ENCODE measurements at places on chromosomes 12 and 14.
A peak's percentile ranks its signal among the peaks of the same experiment; 100 is the strongest.

DNA sequence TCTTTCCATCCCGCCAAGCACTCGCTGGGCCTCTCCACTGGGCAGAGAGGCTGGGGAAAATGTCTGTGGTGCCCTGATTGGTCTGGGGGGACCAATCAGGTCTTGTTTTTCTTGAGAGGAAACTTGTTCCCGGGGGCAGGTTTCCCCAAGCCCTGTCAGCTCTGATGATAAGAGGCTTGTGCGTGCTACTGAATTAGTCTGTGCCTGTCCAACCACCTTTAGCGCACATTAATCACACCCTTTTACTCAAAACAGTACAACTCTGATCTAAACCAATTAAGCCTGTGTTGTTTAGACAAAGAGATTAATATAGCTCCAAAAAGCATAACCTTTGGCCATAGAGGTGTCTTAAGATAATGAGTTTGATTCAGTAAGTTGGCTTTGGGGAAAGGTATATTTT lies 580.4 kb downstream of the VRK1 start:
- no peak for DNase-seq

DNA sequence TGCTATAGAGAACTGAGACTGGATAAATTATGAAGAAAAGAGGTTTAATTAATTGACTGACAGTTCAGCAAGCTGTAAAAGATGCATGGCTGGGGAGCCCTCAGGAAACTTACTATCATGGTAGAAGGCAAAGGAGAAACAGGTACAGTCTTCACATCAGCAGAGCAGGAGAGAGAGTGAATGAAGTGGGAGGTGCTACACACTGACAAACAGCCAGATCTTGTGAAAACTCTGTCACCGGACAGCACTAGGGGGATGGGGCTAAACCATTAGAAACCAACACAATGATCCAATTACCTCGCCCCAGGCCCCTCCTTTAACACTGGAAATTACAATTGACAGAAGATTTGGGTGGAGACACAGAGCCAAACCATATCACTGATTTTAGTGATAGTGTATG lies 682.4 kb downstream of the SLC16A7 start:
- no peak for DNase-seq

DNA sequence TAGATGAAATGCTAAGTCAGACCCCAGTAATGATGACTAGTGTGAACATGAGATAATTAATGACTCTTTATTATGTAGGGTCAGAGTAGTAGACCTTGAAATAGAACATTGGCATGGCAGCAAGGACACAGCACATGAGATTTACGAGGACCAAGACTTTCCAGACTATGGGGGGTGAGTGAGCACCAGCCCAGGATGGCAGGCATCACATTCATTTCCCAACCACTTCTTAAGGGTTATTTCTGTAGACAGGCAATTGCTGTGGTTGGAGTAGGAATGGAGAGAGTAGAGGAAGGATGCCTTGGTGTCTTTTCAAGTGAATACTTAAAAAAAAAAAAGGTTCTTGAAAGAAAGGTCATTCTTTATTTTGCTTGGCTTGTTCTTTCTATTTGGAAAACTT lies 189.4 kb upstream of the DYRK2 start:
- peak; percentile 17 for DNase-seq

GRCh38 chr14:80805136-80805535 lies 136.4 kb downstream of the CEP128 start:
- DNase-seq, result peak; percentile 50

DNA sequence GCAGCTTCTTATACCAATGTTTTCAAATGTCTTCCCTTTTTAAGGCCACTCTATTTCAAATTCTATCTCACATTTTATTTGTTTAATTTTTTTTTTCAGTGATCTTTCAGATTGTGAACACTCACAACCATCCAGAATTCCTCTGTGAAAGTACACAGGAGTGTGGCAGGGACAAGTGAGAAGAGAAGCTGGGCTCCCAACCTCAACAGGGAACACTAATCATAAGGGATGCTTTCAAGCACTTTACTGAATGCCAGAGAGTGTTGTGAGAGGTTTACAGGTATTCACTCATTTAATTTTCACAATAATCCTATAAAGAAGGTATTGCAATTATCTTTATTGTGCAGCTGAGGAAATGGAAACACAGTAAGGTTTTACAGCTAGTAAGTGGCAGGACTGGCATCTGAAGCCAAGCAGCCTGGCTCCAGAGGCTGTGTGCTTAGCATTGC lies 60.1 kb upstream of the PYGL start:
- DNase-seq, result no peak

GRCh38 chr14:87199381-87199780 lies 793.6 kb downstream of the GALC start:
- no peak for DNase-seq

DNA sequence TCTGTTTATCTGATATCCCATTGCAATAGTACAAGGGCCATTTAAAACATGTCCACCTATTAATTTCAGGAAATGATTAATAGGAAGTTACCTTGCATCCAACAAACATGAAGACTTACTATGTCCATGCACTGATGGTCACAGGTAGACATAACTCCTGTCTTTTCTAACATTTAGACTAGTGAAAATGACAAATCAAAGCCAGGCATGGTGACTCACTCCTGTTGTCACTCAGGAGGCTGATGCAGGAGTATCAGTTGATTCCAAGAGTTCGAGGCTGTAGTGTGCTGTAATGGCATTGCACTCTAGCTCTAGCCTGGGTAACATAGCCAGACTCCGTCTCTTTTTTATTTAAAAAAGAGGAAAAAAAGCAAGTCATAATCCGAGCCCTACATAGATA lies 14.8 kb downstream of the HSP90B1 start:
- DNase-seq, result no peak

DNA sequence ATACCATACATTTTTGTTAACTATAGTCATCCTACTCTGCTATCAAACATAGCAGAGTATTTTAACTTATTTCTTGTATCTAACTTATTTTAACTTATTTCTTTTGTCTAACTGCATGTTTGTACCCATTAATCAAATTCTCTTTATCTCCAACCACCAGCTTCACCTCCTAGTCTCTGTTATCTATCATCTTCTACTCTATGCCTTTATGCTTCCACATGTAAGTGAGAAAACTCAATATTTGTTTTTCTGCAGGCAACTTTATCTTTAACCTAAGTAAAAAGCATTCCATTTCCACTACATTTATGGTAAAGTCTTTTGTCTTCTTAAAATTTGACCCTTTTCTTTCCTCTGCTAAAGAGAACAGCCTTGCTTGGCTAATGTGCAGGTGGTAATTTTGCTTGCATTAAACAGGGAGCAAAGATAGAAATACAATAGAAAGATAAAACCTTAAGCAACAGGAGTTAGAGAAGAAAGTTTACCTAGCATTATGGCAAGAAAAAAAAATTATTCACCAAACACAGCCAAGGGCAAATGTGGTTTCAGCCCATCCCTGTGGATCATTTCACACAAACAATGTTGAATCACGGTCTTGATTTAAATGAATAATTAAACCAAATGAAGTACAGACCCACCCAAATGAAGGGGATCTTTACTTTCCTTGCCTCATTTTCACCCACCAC lies 110.9 kb upstream of the TSPAN8 start:
- no peak for DNase-seq

- no peak for DNase-seq
These were observed 189.0 kb downstream of the NTF3 start for GRCh38 chr12:5620896-5621295.

- no peak for DNase-seq
These were observed 29.5 kb upstream of the EVL start for GRCh38 chr14:100035700-100036099.

DNA sequence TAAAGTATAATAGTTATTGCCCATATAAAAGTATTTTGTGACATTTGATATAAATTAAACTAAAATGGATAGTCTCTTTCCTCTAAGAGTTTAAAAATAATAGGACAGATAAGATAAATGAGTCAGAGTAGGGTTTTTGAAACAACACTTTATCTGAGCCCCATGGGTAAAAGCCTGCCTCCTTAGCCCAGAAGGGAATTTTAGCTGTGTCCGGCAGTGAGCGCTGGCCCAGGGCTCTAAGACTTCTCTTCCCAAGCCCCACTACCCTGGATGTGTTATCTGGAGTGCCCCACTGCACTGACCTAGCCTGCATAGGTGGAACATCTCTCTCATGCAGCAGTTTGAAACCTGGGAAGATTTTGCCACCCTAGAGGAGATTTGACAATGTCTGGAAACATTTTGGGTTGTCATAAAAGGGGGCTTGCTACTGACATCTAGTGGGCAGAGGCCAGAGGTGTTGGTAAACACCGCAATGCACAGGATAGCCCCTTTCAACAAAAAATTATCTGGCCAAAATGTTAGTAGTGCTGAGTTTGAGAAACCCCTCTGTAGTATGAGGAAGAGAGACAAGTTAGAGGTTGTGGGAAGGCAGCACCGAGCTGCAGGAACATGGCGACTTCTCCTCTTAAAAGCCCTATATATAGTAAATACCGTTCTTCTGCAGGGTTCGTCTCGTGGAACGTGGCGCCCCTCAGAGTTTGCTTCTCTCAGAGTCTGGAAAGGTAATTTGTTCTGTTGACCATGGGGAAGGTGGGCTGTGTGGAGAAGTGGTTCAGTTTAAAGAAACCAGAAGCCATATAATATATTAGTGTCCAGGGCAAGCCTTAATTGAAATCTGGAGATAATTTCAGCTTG lies 29.3 kb upstream of the ATF1 start:
- DNase-seq, result peak; percentile 46

- no peak for DNase-seq
These were observed 115.5 kb downstream of the KIF26A start for GRCh38 chr14:104253901-104254353.

GRCh38 chr14:70361893-70362292 lies 2.4 kb upstream of the COX16 start:
- DNase-seq, result no peak

- peak; percentile 10 for DNase-seq
These were observed 103.8 kb upstream of the FKBP4 start for GRCh38 chr12:2691006-2691344.

DNA sequence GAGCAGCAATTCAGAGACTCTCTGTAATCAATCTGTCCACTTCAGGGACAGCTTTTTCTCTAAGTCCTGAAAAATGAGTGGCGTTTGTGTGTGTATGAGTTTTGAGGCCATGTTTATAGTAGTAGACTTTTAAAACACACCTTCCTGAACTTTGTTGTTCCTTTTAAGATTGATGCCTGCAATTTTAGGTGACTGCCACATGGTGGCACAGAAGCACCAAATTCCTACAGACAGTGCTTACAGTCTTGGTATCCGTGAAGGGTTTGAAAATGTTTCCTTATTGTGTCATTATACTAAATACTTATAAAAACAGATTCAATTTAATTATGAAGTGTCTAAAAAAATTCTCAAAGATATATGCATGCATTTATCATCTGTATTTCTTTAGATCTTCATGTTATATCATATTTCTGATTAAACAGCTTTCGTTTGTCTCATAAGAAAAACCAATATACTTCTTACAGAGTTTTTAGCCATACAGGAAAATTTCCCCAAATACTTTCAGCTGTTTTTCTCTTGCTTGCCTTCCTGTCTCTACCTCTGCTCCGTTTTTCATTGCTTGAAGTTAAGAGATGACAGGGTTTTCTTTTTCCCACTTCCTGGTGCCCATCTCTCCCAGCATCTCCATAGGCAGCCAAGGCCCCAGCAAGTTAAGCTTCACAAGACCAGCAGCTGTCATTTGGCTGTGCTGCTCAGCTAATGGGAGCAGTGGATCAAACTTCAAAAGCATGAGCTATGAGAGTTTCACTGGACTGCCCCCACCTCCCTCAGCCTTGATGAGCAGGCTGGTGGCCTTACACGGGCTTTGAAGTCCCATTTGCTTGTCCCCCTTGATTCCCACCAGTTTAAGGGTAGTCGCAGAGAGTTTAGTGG lies 259.6 kb downstream of the AKAP6 start:
- DNase-seq, result peak; percentile 54

GRCh38 chr12:95118138-95118787 lies 44.8 kb upstream of the NR2C1 start:
- DNase-seq, result peak; percentile 94

GRCh38 chr12:62834971-62835547 lies 99.9 kb downstream of the PPM1H start:
- DNase-seq, result peak; percentile 28

DNA sequence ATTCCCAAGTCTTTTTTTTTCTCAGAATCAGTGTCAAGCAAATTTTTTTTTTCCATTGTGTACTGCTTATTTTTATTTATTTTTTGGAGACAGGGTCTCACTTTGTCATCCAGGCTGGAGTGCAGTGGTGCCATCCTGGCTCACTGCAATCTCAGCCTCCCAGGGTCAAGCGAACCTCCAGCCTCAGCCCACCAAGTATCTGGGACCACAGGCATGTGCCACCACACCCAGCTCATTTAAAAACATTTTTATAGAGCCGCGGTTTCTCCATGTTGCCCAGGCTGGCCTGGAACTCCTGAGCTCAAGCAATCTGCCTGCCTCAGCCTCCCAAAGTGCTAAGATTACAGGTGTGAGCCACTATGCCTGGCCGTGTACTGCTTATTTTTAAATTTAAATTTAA lies 68.1 kb downstream of the TBC1D30 start:
- DNase-seq, result peak; percentile 33

- DNase-seq, result no peak
These were observed 10.3 kb downstream of the TTC7B start for GRCh38 chr14:90805662-90806540.

- no peak for DNase-seq
These were observed 10.3 kb downstream of the ACVR1B start for GRCh38 chr12:51961834-51962233.

DNA sequence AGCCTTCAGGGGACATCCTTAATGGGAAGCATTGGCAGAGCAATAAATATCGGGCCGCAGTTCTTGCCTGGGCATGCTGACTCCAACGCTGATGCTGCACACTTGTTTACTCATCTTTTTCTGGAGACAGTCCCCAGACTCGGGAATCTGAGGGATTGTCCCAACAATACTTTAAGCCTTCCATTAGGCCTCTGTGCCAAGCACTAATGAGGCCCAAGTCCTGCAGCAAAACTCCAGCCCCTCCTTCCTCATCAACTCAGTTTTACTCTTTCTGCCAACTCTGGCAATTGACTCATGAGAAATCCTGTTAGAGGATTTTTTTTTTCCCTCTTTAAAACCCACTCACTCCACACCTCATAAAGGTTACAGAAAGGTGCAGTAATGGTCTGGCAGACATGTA lies 233.4 kb upstream of the PELI2 start:
- no peak for DNase-seq

GRCh38 chr12:71282925-71283324 lies 125.1 kb upstream of the TSPAN8 start:
- DNase-seq, result no peak

DNA sequence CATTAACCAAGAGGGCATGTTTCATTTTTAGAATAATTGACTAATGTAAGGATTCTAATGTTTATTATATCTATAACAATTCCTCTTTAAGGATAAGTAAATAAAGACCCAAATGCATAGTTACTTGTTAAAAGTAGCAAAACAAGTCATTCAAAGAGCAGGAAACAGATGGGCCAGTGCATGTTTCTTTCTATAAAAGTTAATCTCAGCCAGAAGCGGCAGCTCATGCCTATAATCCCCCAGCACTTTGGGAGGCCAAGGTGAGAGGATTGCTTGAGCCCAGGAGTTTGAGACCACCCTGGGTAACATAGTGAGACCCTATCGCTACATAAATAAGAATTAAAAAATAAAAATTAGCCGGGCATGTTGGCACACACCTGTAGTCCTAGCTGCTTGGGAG lies 391.0 kb upstream of the RGS6 start:
- DNase-seq, result no peak

All from fibroblast of skin of back (primary cell).